Activated CD4-positive, CD25-positive, alpha-beta regulatory T cell treated with anti-CD3 and anti-CD28 coated beads, Interleukin-2, amount 50 U/mL, for 24 hours (primary cell): ENCODE measurements at places on chromosomes 4 and X.

DNA sequence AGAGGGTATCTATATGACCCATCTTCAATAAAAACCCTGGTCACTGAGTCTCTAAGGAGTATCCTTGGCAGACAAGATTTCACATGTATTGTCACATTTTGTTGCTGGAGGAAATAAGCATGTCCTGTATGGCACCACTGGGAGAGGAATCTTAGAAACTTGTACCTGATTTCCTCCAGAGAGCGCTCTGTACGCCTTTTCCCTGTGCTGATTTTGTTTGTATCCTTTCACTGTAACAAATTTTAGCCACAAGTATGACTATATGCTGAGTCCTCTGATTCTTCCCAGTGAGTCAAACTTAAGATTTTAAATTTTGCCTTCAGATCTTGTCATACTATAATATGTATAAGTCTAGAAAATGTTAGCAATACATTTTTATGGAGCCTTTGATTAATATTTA lies 102.8 kb downstream of the ITIH6 start:
- ATAC-seq: no peak

GRCh38 chrX:154505734-154506133 lies 10.3 kb downstream of the FAM3A start:
- ATAC-seq: no peak

DNA sequence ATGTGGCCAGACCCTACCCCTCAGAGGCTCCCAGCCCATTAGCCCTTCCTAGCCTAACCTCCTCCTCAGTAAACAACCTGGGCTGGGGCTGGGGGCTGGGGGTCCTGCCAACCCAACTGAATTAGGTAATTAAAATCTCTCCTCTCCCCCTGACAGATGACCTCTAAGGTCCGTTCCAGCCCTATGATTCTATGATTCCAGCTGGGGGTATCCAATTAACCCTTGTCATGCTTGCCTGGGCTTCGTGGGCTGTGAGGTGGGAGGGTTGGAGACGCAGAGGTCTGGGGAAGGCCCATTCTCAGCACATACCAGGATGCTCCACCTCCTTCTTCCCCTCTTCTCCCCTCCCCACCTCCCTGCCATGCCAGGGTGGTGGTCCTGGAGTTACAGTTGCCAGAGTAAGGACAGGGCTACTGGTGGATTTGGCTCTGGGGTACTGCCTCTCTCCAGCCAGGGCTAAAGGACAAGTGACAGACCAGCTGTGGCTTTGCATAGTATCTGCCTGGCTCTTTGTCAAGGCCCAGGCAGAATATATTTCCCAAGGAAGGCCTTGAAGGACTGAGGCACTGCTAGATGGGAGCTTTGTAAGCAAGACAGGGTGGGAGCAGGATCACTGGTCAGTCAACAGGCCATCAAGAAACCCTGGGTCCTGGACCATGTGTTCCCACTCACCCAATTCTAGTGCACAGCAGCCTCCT lies 82.1 kb downstream of the EFNB1 start:
- no peak for ATAC-seq

- no peak for ATAC-seq
These were observed 169.1 kb downstream of the UNC5C start for GRCh38 chr4:95379633-95380032.

DNA sequence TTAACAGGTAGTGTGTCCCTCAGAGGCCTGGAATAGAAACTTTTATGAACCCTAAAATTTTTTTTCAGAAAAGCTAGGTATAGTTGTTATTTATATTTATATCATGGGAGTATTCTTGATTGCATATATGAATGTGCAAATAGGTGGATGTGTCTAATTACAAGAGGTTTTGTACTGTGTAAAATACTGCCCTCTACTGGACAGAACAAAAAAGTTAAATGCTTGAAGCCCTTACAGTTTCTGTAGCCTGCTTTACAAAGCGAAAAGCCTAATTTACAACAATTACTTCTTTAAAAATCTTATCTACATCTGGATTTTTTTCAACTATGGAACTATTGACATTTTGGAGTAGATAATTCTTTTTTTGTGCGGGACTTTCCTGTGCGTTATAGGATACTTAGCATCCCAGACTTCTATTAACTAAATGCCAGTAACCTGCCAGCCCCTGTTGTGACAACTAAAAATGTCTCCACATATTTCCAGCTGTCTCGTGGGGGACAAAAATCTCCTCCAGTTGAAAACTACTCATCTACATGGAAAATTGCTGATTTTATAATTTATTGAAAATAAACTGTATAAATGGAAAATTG lies 35.1 kb downstream of the ENPEP start:
- no peak for ATAC-seq

DNA sequence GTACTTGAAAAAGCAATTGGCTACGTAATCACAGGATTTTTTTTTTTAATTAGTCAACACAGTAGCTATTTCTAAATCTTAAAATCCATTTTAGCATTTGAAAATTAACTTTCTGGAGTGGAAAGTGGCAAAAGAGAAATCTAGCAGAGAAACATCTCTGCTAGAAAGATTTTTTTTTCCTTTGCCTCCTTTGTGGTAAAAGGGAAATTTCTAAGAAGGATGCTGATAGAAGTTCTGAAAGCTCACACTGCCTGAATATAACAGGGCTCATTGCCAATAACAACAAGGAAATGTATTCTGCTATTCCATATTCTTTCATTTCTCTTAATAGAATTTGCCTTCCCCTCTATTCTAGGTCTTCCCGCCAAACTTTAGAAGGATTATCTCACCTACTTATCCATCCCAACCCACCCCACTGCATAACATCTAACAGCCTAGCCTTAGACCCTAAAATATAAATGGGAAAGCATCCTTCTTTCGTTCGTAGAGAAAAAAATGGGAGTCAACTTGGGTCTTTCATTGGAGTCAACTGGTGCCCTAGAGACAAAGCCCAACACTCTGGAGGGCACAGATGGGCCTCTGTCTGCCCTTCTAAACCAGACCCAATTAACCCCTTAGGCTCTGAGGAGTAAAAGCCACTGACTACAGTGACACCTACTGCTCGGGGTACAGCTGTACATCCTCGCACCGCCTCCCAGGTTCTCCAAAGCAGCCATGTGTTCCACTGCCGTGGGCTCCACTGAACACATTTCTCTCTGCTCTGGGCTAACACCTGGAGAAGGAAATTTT lies 103.9 kb downstream of the MAML3 start:
- no peak for ATAC-seq

GRCh38 chr4:110411574-110412011 lies 64.4 kb upstream of the ENPEP start:
- ATAC-seq: no peak

- no peak for ATAC-seq
These were observed 82.0 kb upstream of the PSAPL1 start for GRCh38 chr4:7516773-7517144.

DNA sequence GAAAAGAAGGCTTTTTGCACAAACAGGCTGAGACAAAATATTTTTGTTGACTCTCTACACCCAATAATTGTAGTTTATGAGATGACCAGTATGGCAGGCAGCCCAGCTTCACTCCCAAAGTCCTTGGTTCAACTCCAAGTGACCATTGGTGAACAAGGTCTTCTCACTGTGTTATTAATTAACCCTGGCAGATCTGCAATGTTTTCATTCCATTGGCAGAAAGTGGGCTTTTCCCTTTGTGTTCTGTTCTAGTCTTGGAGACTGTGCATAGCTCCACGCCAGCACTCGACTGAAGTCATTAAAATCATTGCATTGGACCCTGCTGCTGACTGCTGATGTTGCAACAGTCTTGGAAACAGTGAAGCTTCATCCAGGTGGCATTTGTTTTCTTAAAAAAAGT lies 277.3 kb upstream of the HAND2 start:
- no peak for ATAC-seq

- no peak for ATAC-seq
These were observed 752.3 kb upstream of the NDST4 start for GRCh38 chr4:115865736-115866135.

DNA sequence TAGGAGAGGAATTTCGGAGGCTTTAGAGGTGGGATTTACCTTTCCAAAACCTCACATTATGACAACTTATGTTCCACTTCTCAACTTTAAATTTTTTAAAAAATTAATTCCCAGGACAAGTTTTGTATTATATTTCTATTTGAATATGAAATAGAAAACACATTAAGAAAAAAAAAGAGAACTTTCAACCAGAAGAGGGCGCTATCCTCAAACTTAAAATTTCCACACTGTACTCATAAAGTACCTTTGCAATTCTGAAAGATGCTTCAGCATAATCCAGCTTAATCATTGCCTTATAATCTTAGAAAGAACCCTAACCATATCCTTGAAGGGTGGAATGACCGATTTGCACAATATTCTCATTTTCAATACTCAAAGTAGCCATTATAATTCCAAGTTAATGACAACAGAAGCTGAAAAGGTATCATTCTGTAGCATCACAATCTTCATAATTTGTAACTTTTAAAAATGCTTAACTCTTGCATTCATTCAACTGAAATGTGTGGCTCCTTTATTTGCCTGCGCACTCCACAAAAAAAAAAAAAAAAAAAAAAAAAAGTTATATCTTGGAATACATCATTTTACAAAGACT lies 158.0 kb downstream of the KCNIP4 start:
- no peak for ATAC-seq

DNA sequence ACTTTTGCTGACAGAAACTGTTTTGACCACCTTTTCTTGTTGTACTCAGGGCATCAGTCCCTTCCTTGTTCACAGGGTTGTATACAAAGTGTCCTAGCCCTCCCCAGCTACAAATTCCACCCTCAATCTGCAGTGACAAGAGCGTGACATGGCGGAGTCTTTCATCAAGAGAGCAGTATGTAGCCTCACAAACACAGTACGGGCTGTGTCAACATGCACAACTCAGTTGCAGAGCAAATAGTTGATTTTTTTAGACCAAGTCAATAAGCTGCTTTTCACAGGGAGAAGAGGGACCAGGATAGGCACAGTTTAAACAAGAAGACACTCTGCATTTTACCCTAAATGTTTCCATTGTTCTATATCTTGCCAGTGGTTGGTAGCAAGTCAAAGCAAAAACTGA lies 8.6 kb upstream of the HS6ST2 start:
- no peak for ATAC-seq

DNA sequence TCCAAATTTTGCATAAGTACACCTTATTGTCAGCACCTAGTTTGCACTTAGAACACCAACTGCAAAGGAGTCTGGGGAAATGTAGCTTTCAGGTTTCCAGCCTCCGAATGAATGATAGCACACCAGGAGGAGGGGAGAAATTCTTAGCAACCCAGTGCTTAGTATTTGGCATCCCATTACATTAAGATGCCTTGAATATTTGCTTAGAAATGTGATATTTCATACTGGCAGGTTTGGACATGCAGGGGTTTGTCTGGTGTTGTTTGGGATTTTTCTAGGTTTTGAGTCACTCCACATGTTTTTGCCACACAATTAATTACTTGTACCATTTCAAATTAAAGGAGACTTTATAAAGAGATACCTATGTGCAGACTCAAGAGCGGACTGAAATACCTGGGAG lies 60.3 kb upstream of the CAMK2D start:
- ATAC-seq: no peak
